ENCODE measurements at places on chromosomes 5 and 9.

DNA sequence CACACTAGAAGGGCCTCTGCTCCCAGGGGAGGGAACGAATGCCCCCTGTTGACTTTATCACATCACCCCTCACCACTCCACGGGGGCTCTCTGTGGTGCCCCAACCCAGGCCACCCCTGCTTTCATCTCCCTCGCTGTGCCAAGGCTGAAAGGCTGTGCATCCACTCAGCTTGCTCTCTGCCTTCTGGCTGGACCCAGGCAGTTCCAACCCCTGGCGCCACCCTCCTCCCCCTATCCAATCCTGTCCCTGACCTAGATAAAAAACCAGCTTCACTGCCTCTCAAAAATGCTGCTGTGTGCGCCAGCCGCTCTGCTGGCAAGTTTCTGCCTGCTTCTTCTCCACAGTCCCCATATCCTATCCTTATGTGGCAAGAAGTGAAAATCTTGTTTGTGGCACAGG lies 22.4 kb upstream of the CORO2A start:
- DNase-seq = no peak

- no peak for DNase-seq
Measured at GRCh38 chr5:41955432-41956024, 30.4 kb downstream of the FBXO4 start.

DNA sequence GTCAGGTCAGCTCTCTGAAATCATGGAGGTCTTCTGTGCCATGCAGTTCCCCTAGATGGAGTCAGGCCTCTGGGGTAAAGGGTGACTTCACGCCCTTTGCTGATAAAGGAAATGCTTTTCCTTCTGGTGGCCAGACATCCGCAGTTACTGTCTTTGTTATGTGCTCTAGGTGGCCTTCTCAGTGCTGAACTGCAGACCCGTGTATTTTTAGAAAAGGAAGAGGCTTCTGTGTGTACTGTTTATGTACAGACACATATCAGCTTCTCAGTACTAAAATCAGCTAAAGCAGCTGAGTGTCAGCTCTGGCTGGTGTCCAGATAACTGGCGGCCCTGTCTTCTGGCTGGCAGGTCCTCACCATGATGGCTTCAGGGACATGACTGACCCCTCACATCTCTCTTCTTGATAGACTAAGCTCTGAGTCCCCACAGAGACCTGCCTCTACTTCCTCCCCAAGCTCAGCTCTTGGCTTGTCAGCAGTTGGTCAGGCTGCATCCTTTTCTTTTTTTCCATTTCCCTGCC lies 75.3 kb downstream of the ARHGAP26 start:
- no peak for DNase-seq

- DNase-seq = no peak
Measured at GRCh38 chr5:115944501-115944900, 17.8 kb upstream of the LVRN start.

- no peak for DNase-seq
Measured at GRCh38 chr5:100519075-100519474, 16.1 kb upstream of the FAM174A start.

DNA sequence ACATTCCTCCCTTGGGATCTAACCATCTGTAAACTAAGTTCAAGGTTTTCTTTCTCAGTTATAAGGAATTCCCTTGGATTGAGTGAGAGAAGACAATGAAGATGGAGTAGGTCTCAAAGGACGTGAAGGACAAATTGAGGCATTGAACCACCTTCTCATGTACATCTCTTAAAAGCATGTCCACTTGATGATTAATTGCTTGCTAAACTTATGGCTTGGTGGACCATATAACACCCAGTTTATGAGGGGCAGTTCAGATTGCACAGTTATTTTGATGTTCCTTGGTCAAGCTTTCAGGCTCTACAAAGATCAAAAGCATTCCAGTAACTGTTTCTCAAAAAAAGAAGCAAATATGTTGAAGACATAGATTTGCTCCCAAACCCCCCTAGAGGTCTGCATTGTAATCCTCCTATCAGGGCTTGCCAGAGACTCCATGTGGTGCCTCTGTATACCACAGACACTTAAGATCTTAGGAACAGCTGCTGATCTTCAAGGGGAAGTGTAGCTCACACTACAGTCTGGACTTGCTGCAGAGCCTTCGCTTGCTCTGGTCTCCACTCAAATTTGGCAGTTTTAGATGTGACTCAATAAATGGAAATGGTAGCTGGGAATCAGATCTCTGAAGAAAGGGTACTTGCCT lies 56.9 kb upstream of the ALDH1A1 start:
- DNase-seq = no peak

GRCh38 chr5:44697025-44697424 lies 111.7 kb upstream of the MRPS30 start:
- no peak for DNase-seq

- DNase-seq = no peak
Measured at GRCh38 chr5:162939991-162940390, 497.4 kb upstream of the CCNG1 start.

GRCh38 chr9:134644725-134645606 lies 3.4 kb downstream of the COL5A1 start:
- DNase-seq = peak; percentile 100

DNA sequence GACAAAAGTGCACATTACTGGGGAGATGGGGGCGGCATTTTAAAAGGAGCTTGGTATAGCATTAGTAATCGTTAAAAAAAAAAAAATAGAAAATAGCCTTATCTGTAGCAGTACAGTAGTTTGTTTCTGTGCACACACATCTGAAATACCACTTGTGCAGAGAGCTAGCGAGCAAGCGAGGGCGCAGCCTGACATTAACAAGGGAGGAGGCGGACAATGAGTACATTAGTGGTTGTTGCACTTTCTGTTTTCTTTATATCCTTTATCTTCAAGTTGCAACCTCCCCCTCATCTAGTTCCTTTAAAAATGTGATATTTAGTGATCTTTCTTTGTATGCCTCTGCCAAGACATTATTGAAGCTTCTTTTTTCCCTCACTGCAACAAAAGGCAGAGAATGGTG lies 880 bp upstream of the PTPDC1 start:
- no peak for DNase-seq

GRCh38 chr9:108956631-108957026 lies 22.4 kb downstream of the ABITRAM start:
- DNase-seq = no peak

- DNase-seq = no peak
Measured at GRCh38 chr9:92098638-92099037, 16.6 kb downstream of the SPTLC1 start.

DNA sequence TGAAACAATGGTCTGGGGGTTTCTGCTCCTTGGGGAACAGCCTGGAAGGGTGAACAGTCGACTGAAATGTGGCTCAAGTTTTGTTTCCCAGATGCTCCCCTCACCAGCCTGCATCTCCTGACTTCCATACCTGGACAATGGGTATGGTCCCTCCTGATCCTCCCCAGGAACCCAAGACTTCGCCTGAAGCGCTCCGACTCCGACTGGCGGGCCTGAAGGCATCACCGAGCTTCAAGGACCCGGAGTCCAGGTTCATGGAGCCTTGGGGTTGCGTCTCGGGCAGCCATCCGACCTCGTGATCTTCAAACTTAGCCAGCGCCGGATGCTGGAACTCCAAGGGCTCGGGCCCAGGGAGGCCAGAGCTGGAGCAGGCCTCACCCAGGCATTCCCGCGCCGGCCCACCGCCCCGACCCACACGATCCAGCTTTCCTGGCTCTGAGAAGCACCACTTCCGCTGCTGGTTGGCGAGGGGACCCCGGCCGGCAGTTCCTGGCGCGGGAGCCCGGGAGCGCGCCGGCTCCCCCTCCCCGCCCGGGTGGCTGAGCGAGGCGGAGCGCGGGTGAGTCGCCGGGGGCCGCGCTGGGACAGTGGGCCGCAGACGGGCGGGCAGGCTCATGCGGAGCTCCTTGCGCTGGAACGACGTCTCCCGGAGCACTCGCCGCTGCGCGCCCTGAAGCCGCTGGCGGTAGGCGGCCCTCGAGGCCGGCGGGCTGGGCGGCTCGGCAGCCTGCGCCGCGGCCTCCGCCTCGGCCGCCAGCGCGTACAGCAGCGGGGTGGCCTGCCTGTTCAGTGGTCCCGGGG lies 5.2 kb downstream of the SHROOM1 start:
- DNase-seq = no peak

DNA sequence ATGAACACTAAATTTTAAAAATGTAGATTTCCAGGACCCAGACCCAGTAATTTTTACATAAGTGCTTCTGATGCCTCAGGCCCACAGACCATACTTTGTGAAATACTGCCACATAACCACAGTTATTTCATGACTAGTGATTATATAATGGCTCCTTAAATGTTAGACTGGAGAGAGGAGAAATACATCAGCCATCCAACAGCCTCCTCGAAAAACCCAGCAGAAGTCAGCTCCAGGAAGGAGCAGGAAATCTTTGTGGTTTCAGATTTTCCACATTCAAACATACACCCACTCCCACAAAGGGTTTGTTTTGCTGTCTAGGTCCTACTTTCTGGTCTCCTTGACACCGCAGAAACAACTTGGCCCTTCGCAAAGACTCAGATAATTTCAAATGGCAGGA lies 455.2 kb downstream of the DTWD2 start:
- peak; percentile 37 for DNase-seq

DNA sequence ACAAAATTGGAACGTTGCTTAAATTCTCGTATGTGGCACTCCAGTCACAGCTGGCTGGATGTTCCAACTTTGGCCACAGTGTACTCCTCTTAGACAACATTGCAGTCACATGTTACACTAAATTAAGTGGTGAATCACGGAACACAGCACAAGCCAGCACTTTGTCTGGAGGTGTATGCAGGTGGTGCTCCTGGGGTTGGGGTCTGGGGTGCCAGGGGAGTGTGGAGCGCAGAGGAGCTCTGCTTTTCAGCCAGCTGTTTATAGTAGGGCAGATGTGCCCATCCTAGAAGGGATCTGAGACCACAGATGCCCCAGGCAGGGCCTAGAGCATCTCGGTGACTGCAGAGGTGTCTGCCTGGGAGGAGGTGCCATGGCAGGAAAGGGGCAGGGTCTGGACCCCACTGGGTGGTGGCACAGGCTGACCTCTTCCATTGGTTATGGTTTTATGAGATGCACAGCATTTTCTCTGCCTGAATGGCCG lies 82.6 kb downstream of the WNK2 start:
- DNase-seq = no peak

GRCh38 chr5:145295236-145295835 lies 539.8 kb downstream of the PRELID2 start:
- DNase-seq = no peak

DNA sequence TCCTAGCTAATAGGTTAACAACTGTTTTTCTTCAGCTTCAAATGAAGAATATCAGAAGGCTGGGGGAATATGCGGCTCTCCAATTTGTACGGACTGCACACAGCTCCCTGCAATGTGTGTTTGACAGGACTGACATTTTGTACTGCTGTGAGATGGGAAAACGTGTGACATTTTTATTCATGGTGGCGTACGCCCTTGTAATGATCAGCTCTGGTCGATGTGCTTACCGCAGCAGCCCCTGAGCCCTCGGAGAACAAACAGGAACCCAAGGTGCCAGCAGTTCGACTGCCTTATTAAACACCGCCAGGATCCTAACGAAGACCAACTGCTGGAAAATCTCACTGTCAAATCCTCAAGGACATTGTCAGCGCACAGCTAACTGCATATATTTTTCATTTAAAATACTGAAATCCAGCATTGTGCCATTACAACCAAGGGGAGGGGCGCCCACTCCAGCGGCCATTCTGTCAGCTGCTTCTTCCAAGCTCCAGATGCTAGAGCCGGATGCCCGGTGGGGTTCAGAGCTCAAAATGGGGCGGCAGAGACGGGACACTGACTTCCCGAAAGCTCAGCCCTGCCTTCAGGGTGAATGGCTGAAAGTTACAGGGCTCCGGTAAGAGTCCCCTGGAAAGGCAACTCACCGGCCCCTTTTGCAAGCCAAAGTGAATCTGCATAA lies 66.8 kb downstream of the CRB2 start:
- no peak for DNase-seq

- no peak for DNase-seq
Measured at GRCh38 chr9:19030899-19031298, 2.1 kb downstream of the SAXO1 start.

DNA sequence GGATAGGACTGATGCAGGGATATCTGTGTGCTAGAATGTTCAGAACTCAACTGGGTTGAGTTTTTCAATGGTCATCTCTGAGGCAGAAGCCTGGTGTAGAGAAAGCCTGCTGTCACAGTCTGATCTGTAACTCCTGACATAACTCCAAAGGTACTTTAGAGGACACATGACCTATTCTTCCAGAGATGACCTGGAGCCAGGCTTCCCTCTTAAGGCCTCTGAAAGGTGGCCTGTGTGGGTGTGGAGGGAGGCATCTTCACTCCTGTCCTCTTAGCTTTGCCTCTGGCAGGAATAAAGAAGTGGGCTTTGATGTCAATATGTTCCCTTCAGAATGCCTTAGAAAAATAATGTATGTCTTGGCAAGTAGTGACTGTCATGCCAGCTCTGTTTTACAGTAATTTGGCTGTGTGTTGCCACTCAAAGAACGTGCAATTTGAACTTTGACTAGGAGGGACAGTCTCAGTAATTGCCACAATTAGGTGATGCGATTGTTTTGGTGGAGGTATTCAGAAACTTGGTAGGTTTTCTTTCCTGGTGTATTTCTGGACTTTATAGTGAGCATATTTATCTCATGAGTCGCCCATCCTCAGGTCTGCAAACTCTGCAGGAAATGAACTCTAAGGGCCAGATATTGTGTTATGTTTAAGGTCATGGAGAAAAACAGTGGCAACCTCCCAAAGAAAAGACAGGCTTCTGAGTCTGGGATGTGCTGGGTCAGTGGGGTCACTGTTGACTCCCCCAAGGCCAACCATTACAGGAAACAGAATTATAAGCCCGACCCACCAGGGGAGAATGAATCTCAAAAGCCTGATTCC lies 3.2 kb upstream of the C5orf63 start:
- peak; percentile 31 for DNase-seq

DNA sequence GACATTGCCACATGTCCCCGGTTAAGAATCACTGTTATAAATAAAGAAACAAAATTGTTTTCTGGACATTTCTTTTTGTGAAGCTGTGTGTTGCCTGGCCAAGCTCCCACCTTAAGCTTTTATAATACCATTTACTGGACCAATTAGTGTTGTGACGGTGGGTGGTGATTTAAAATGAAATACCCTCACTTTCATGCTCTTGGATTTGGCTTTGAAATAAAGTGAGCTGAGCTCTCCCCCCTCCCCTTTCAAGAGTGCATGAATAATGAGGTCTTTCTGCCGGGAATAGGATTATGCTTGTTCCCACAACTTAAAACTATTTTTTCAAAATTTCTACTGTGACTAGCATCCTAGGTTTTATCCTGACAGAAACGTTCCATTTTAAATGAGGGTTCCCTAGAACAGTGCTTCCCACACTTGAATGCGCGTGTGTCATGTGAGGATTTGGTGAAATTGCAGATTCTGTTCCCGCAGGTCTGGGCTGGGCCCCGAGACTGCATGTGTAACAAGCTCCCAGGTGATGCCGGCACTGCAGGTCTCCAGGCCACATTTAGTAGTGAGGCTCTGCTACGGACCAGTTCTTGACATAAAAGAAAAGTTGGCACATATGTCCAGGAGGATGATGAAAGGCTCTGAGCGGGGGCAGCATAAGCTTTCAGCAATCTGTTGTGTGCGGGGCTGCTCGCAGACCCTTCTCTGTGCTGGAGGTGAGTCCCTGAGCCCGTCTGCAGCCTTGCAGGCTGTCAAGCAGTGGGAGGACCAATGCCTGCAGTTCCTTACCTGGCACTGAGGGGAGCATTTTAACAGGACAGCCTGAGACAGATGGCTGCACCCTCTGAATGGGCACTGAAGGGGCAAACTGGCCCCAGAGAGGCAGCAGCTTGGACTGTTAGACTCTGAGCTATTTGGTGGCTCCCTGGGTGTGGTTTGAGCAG lies 24.4 kb downstream of the IQGAP2 start:
- no peak for DNase-seq
